ENCODE measurements at places on chromosomes 7 and 10. TPM values are rescaled to one million over a fixed set of nuclear protein-coding genes. Genes with fewer than 3 reads are reported as not detected.

- DNase-seq: no peak
Observed at GRCh38 chr10:93198401-93199131, 124.9 kb downstream of the CYP26A1 start.

GRCh38 chr10:75939541-75939940 is 508.1 kb downstream of the LRMDA start:
- no peak for DNase-seq

- DNase-seq: no peak
Observed at GRCh38 chr7:5679813-5680473, 101.5 kb downstream of the RNF216 start.

DNA sequence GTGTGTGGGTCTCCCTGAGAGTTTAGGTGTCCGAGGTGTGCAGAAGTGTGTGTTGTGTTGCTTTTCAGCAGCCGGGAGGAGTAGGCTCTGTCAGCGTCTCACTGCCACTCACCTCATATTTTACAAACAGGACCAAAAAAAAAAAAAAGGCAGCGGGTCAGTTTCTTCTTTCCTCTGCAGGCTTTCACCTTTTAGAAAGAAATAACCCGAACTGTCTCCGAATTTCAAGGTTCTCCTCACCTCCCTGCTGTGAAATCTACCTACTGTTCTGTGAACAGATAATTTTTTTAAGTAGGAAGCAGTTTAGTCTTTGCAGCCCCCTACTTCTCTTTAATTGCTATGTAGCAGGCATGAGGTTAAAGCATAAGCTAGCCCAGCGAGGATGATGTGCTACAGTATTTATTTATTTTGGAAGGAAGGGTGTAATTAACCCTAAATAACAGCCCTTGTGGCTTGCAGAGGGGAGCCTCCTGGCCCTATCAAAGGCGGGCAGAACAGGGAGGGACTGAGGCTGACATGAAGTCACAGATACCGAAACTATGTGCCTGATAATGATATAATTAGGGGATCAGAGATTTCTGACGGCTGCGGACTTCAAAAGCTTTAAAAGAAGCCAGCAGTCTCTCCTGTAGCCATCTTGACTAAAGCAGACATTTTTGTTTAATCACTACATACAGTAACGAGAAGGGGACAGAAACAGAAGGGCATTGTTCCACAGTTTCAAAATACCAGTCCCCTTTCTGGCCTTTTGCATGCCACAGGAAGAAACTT is 1.6 kb downstream of the BAMBI start:
- DNase-seq: no peak

- no peak for DNase-seq
Observed at GRCh38 chr7:47327698-47328391, 254.1 kb downstream of the TNS3 start.

- no peak for DNase-seq
Observed at GRCh38 chr7:68187532-68187931, 1190.9 kb downstream of the TYW1 start.

DNA sequence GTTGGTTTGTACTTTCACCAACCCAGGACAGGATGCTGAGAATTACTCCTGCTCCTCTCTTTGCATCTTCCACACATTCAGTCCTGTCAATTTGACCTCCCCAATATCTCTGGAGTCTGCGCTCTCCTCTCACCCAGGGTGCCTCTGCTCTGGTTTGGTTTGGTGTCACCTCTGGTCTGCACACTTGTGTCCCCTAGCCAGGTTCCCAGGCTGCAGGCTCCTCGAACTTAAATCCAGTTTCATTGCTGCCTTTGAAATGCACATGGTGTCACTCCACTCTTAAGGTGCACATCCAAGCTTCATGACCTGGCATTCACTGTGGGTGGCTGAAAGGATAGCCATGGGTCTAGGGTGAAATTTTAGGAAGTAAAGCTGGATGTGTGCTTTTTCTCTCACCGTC is 271.6 kb downstream of the RPS24 start:
- no peak for DNase-seq

DNA sequence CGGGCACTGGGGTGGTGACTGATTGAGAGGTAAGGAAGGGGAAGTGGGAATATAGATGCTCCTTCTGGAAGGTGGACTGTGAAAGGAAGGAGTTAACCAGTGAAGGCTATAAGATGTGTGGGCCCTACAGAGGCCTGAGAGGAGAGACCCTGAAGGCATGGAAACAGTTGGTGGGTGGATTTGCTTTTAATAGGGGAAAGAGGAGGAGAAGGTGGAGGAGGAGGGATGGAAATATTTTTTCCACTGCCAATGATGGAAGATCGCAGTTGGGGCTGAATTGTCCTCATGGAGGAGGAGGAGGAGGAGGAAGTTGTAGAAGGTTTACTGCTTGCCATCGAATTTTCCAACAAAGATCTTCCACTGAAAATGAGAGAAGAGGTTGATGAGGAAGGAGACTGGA is 80.3 kb downstream of the KIAA1217 start:
- DNase-seq: no peak

- DNase-seq: no peak
Observed at GRCh38 chr10:44020322-44021111, 364.4 kb downstream of the CXCL12 start.

GRCh38 chr7:158301207-158301606 is 286.4 kb downstream of the PTPRN2 start:
- DNase-seq: no peak

GRCh38 chr10:15267496-15267895 is 99.0 kb upstream of the NMT2 start:
- no peak for DNase-seq

DNA sequence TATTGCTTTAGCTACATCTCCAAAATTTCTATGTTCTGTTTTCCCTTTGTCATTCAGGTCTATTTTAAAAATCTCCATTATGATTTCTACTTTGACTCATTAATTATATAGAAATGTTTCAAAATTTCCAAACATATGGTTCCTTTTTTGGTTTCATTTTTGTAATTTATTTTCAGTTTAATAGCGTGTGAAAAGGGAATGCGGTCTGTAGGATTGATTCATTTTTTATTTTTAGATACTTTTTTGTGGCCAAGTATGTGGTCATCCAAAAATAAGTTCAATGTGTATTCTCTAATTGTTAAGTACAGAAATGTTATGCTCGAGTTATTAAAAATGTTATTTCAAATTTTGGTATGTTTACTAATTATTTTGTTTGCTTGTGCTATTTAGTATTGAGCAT is 72.5 kb upstream of the ANKRD1 start:
- DNase-seq: no peak

- DNase-seq: no peak
Observed at GRCh38 chr7:17401791-17402627, 103.6 kb downstream of the AHR start.

DNA sequence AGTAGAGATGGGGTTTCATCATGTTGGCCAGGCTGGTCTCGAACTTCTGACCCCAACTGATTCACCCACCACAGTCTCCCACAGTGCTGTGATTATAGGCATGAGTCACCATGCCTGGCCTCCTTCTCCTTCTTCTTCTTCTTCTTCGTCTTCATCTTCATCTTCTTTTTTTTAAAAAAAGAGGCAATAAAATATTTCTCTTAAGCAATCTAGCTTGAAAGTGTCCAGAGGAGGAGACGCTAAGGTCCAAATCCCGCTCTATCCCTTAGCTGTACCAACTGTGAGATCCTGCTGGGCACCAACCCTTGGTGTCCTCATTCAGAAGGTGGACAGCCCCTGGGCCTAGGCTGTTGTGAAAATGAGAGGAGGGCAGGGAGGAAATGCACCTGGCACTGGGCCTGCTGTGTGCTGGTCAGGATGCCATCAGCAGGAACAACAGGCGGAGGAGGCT is 13.9 kb upstream of the PSAP start:
- no peak for DNase-seq

- DNase-seq: no peak
Observed at GRCh38 chr10:91036807-91037411, 116.0 kb upstream of the ANKRD1 start.

GRCh38 chr10:14080795-14081194 is 249.9 kb downstream of the FRMD4A start:
- no peak for DNase-seq

GRCh38 chr10:37975401-37975991 is 951 bp downstream of the ZNF25 start:
- DNase-seq: no peak

FBXO24 gene
- total RNA-seq: 1.7 TPM

STK32C gene
- 12.2 TPM for total RNA-seq

NPS gene
- not detected for total RNA-seq

TRIM73 gene
- total RNA-seq: 27.9 TPM

EEPD1 gene
- total RNA-seq: 4.2 TPM

NAT16 gene
- not detected for total RNA-seq
